Vagina (tissue), 2 donors: ENCODE measurements at places on chromosomes 4 and X.

DNA sequence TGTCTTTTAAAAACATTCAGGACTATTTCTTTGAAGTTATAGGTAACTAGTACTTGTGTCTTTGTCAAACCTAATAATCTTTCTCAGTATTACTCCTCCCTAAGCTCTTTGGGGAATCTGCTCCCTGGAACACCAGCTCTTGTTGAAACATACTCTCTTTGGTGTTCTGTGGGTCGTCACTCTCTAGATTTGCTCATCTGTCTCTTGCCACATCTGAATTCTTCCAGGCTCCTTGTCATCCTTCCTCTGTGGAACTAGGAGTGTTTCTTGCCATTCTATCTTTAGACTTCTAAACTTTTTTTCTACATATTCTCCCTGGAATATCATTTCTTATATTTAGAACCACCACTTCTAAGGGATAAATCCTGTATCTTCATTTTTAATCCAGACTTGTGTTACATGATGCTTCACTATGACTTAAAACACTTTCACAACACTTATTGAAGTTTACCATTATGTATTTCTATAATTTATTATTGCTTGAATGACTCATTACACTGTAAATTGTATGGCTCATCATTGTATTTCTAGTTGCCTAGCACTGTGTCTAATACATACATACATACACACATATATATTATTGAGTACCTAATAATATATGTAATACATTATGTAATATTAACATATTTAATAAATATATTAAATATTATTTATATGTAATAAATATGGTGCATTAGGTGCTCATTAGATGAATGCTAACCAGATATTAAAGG is 186.1 kb downstream of the TMA16 start:
- no peak for DNase-seq

DNA sequence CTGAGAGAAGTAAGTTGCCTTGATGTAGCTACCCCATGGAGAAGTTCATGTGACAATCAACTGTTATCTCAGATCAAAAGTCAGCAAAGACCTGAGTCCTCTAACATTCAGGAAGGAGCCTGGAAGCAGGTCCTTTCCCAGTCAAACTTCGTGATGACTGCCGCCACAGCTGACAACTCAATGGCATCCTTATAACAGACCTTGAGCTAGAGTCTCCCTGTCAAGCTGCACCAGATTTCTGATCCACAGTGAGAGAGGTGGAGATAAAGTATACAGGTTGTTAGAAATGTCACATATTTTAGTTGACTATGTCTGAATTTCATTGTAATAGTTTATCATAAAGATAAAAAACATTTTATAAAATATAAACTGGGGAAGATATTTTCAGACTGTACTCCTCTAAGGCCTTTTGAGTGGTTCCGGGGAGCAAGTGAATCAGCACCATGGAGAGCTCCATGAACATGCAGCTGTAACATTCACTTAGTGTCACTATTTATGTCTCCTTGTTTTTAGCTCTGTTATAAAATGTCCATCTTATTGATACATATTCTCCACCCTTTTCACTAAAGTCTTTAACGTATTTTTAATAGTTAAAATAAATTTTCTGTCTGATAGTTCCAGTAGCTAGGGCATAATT is 1653.5 kb upstream of the AGA start:
- no peak for DNase-seq

- DNase-seq, result no peak
These were observed 506.1 kb downstream of the RPA4 start for GRCh38 chrX:97389761-97390192.

DNA sequence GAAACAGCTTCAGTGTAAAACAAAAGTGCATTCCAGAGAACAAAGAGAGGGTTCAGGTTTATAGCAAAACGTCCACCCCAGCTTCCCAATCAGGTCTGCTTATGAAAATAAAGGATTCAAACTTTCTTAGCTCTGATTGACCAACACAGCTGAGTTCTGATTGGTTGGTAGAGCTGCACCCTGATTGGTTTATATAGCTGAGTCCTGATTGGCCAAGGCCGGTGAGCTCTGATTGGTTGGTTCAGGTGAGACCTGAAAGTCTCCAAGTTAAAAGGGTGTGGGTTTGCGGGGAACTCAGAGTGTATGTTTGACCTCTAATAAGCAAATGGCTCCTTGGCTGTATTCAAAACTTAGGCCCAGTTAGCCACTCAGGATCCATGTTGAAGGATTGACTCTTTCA is 20.9 kb downstream of the CLRN2 start:
- DNase-seq, result no peak

DNA sequence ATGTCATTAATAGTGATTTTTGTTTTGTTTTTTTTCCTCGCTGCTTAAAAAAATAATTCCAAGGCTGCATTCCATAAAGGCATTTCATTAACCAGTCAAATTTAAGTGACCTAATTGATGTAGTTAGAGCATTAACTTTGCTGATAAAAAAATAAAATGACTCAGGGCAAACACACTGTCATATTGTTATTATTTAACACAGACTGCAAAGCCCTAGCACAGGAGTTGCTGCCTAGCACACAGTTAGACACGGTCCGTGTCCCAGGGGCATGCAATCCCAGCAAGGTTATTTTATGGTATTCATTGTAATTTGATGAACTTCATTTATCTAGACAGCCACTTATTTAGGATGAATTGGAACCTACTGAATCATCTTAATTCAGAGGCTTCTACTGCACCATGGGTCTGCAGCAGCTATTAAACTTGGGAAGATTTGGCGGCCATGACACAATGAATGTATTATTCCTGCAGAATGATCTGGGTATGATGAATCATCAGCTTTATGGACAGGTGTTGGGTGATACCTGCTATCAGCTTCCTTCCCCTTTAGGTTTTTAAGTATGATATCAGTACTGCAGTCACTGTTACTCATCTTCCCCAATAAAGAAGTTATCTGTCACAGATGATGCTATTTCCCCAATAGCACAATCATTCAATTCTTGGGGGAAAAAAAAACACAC is 182.7 kb downstream of the PPARGC1A start:
- no peak for DNase-seq
